ENCODE measurements at places on chromosomes 5 and 9. TPM values are rescaled to one million over a fixed set of nuclear protein-coding genes. Genes with fewer than 3 reads are reported as not detected.

DNA sequence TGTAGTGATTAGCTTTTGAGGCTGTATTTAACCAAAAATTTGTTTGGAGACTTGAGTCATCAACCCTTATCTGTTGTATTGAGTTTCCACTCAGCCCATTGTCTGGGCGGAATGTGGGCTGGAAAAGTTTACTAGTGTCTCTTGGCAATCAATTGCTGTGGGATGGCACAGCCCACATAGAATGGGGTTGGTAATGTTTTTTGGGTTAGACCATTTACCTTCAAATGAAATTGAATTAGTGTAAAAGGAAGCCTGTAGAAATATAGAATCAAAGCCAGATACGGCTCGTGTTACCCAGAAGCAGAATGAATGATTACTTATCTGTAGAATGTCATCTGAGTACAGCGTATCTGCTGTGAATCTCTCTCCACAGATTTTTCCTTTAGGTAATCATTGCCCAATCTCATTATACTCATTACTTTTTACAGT lies 142.9 kb downstream of the AOPEP start:
- no peak for DNase-seq

DNA sequence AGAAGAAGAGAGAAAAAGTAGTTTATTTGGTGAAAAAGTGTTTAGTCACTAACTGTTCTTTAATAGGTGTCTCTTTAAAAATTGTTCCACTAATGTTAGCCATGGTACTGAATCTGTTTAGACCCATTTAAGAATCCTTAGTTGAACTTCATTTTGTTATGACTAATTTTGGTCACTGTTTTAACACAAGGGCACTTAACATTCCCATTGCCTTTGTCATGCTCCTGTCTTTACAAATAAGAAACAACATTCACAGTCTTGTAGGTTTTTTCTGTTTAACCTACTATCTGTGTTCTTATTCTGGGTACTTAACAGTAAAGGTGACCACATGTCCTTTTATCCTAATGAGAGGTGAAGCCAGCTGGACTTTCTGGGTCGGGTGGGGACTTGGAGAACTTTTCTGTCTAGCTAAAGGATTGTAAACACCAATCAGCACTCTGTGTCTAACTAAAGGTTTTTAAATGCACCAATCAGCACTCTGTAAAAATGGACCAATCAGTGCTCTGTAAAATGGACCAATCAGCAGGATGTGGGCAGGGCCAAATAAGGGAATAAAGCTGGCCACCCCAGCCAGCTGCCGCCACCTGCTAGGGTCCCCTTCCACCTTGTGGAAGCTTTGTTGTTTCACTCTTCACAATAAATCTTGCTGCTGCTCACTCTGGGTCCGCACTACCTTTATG lies 116.7 kb downstream of the WDR70 start:
- DNase-seq: no peak

- DNase-seq: no peak
These were observed 11.9 kb downstream of the CAPSL start for GRCh38 chr5:35926389-35927051.

DNA sequence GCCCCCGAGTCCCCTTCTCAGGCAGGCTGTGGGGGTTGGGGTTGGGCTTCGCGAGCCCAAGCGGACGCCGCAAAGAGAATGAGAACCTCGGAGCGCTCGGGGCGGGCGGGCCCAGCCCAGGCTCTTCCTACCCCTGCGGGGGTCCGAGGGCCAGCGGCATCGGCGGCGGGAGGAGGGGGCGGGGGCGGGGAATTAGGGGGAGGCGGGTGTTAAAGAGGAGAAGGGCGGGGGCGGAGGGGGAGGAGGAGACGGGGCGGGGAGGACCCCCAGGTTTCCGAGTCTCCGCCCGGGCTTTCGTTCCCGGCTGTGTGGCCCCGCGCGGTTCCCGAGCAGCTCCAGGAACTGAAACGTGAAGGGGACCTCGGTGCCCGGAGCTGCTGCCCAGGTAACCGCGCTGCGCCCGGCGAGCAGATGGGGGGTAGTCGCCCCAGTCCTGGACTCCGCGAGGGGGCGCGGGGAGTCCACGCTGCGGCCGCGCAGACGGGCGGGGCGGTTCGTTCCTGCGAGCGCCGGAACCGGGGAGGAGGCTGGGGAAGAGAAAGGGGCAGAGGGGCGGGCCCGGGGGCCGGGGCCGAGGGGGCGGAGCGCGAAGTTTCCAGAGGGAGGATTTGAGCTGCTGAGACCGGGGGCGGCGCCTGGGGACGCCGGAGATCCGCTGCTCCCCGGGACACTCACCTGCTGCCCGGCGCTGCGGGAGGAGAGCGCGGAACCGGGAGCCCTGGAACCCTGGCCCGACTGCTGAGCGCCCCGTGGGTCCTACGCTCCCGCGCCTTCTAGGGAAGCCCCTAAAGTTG lies 38.4 kb upstream of the PLEKHG4B start:
- no peak for DNase-seq

- DNase-seq: no peak
These were observed 55.9 kb upstream of the HAPLN1 start for GRCh38 chr5:83776437-83777031.

GRCh38 chr5:109947667-109948066 lies 257.9 kb downstream of the MAN2A1 start:
- no peak for DNase-seq

DNA sequence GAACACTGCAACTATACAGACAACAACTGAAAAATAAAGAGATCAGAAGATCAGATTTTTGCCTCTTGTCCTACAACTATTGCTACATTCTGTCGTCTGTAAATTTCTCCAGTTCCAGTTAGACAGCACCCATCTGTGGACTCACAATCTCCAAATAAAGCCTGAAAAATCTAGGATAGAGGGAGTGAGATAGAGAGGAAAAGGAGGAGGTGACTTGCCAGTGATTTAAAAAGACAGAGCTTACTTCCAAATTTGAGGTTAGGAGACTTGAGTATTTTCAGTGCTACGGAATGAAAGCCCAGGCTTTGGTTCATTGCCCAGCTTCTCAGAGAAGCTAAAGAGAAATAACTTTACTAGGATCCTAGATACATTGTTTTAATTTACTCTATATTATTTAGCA lies 63.6 kb downstream of the PTCD2 start:
- DNase-seq: no peak

GRCh38 chr5:40217553-40217952 lies 462.2 kb upstream of the PTGER4 start:
- no peak for DNase-seq

DNA sequence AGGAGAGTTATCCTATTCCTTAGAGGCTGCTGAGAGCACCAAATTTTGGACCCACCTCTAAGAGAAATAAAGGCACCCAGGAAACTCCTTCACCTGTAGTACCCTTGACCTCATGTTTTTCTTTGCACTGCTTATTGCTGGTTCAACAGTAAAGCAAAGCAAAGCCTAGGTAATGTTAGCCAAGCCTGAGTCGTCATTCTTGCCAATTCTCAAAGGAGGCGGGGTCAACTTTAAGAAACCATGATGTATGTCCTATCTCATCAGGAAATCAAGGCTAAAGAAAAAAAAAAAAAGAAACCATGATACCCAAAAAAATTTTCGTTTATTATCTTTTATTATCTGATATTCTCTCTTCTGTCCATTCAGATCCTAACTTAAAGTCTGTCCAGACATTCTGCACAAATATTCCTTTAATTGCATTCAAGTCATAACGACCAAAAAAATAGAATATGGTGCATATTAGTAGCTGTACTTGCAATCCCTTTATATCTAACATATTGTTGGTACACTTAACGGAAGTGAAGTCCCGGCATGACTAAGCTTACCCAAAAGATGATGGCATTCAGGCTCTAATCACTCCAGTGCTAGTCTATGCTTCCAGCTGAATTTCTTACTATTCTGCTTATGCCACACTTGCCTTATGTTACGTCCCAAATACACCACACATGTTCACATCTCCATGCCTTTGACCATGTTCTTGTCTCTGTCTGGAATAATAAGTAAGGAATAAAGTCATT lies 1.8 kb downstream of the AUH start:
- DNase-seq: no peak

DNA sequence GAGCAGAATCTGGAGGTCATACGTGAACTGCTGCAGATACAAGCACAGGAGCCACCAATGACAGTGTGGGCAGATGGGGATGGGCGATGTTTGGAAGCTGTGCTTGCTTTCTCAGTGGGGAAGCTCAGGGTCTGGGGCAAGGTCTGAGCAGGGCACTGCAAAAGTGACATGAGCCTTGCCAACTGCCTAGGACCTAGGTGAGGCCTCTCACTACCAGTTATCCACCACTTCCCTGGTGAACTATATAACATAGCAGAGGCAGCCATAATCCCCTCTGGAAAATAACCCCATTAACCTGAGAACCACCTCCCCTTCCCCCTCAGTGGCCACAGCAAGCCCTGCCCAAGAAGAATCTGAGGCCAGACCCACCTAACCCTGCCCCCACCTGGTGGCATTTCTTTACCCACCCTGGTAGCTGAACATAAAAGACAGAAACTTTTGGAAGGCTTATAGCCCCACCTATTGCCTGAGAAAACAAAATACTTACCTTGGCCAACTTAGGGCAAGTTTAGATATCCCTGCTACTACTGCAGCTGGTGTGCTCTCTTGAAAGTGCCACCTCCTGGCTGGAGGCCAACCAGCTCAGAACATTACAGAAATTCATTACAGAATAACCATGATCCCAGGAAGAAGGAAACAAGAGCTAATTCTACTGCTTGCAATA lies 18.8 kb upstream of the SPEF2 start:
- DNase-seq: peak; percentile 47

- DNase-seq: no peak
These were observed 411.4 kb downstream of the KCTD16 start for GRCh38 chr5:144582066-144582465.

DNA sequence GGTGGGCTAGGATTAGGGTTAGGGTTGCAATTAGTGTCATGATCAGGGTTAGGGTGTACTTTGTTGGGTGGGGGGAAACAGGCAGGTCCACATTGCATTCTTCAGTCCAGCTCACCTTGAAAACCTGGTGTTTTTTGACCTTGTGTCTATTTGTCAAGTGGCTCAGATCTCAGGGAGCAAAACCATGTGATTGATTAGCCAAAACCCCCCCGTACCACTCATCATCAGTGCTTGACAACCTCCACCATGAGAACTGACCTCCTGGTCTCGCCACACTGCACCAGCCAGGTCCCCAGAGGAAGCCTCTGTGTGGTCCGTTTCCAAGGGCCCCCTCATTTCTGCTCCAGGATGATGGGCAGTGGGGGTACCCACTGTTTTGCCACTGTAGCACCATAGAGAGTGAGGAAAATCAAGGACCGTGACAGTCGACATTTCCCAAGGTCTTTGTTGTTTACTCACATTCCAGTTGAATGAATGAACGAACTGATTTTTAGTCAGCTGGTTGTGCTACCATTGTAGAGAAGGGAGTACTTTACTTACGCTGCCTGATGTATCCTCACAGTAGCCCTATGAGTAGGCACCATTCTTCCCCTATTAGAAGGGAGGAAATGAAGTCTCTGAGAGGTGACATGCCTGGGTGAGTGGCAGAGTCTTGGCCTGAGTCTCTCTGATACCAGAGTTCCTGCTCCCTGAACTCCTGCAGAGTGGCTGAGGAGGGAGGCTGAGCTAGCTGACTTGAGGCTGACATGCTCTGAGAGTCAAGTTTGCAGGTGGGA lies 84.8 kb downstream of the RAD23B start:
- DNase-seq: no peak

- no peak for DNase-seq
These were observed 9.5 kb upstream of the COMMD10 start for GRCh38 chr5:116075191-116075831.

- no peak for DNase-seq
These were observed 1.7 kb downstream of the PRKAA1 start for GRCh38 chr5:40796487-40796889.

GRCh38 chr5:72234265-72234700 lies 85.8 kb downstream of the MRPS27 start:
- no peak for DNase-seq

DNA sequence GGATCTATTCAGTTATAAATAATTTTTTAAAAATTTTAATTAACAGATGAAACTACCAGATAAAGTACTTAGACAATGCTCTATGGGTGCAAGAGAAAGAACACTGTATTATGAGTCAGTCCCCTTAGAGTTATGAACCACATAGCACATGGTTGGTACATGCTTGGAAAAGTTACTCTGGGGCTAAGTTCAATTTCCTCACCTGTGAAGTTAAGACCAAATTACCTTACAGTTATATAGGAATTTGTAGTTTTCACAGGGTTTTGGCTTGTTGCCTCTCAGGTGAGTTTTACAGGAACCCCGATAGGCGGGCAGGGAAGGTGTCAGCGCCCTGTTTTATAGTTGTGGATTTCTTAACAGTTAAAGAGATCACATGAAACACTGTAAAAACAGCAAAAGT lies 1.2 kb downstream of the PANK3 start:
- no peak for DNase-seq

DNA sequence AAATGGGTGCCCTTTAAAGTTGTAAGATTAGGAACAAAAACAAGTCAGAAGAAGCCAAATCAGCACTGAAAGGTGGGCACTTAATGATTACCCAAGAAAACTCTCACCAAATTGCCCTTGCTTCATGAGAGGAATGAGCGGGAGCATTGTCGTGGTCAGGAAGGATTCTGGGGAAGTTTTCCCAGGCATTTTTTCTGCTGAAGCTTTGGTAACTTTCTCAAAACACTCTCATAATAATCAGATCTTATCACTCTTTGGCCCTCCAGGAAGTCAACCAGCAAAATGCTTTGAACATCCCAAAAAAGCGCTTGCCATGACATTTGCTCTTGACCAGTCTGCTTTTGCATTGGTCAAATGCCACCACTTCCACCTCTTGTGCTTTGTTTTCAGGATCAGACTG lies 10.4 kb upstream of the PCDHGC3 start:
- no peak for DNase-seq

- DNase-seq: no peak
These were observed 68.4 kb downstream of the PBX3 start for GRCh38 chr9:125815568-125815967.

- no peak for DNase-seq
These were observed 25.6 kb downstream of the CARNMT1 start for GRCh38 chr9:75002422-75003023.

- DNase-seq: no peak
These were observed 17.1 kb downstream of the ARSK start for GRCh38 chr5:95572016-95572415.

- DNase-seq: no peak
These were observed 1.7 kb upstream of the CMYA5 start for GRCh38 chr5:79687889-79688288.

GRCh38 chr5:7415123-7415522 lies 19.2 kb downstream of the ADCY2 start:
- no peak for DNase-seq

The SSBP2 gene
- total RNA-seq: 3.8 TPM

The PCDHB5 gene
- total RNA-seq: 0.33 TPM

The GARIN3 gene
- not detected for total RNA-seq

The GRXCR2 gene
- total RNA-seq: not detected

The SEMA6A gene
- 7.9 TPM for total RNA-seq

The TRIM36 gene
- 0.73 TPM for total RNA-seq

The CYLC2 gene
- total RNA-seq: not detected

The CDC26 gene
- 17.8 TPM for total RNA-seq

The LRRC14B gene
- total RNA-seq: not detected

The SEMA5A gene
- 5.7 TPM for total RNA-seq

The TMEM167A gene
- total RNA-seq: 46.1 TPM

The POLR3G gene
- 2.2 TPM for total RNA-seq

The SHC3 gene
- total RNA-seq: 0.10 TPM
